ENCODE measurements at places on chromosomes 6 and 20.

DNA sequence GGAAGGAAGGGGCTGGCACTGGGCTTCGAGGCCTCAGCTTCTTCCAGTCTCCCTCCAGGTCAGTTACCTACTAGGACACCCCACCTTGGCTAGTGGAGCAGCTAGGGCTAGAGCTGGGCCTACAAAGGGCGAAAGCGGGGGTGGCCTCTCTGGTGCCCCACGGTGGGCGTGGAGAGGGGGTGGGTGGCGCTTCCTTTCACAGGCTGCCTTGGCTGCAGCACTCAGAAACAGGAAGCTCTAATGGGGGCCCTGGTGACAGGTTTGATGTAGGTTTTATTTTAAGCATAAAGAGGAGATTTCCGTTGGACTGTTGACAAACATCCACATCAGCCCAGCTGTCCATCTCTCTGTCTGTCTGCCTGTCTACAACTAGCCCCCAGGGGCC lies 13.4 kb downstream of the FAM110A start:
- DNase-seq = no peak

GRCh38 chr20:46013829-46014516 lies 5.3 kb downstream of the MMP9 start:
- no peak for DNase-seq

GRCh38 chr6:22308939-22309338 lies 12.1 kb upstream of the PRL start:
- DNase-seq = no peak

DNA sequence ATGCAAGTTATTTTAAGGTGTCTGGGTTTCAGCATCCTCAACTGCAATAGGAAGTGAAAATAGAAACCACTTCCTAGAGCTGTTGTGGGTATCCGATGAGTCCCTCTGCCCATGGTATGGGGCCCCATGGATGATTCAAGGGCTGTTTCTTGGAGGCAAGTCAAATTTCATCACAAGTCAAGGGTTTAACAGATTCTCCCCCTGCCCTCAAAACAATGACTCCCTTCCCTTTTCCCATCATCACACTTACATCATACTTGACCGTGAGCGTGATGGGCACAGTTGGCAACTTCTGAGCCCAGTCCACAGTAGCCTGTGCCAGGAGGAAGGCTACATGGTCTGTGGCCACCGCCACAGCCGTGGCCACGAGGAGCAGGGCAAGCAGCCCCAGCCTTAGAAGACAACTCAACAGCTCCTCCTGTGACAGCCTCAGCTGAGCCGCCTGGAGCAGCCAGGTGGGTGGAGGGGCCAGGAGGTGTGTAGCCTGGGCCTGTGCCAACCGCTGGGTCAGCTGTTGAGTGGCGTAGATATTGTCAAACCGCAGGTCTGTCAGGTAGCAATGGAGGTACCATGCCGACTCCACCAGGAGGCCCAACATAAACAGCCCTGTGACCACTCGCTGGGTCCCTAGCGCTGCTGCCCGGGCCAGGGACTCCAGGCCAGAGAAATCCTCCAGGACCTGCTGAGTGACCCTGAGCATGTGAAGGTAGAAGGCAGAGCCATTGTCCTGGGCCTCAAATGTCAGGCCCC lies 5.2 kb downstream of the OCSTAMP start:
- DNase-seq = no peak

GRCh38 chr6:162651505-162651904 lies 76.1 kb downstream of the PRKN start:
- no peak for DNase-seq

DNA sequence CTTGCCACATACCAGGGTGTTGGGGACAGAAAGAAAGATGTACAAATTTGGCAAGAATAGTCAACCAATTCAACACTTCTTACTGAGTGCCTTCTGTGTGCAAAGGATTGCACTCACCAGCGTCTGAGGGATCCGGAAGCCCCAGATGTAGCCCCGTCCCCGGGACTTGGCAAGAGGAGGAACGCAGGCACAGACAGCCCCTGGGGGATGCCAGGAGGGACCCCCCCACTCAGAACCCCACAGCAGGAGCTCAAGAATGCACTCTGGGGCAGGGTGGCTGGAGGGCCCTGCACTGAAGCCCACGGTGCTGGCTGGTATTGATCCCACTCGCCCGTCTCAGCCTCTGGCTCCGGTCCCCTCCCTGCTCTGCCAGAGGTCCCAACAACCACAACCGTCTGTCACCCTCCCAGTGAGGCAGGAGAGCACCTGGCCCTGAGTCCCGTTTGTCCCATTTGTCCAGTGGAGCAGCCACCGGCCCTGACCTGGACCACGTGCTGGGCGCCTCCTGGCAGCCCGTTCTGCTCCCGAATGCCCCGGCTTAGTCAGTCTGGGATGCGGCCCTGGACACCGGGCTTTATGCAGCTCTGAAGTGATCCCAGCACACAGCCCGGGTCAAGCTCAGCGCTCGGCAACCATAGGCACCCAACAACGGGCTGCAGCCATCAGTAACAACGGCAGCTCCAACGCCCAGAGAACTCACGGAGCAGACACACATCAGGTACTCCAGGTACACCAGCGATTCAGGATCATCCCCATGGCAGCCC lies 128.7 kb downstream of the DLL1 start:
- DNase-seq = no peak

DNA sequence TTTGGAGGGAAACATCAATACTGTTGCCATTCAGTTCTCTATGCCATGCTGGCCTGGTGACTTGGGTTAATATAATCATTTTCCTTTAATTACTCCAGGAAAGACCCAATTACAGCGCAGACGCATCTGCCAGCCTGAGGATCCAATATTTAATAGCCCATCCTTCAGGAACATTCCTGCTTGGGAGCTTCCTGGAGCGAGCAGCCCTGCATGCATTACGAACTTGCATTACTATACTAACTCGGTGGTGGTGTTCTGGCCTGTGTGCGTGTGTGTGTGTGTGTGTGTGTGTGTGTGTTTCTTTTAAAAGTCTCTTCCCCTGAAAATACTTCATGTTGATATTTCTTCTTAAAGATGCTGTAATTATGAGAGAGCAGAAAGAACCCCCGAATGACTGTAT lies 26.5 kb downstream of the PMEPA1 start:
- no peak for DNase-seq

GRCh38 chr6:76914737-76915136 lies 548.6 kb downstream of the HTR1B start:
- no peak for DNase-seq

DNA sequence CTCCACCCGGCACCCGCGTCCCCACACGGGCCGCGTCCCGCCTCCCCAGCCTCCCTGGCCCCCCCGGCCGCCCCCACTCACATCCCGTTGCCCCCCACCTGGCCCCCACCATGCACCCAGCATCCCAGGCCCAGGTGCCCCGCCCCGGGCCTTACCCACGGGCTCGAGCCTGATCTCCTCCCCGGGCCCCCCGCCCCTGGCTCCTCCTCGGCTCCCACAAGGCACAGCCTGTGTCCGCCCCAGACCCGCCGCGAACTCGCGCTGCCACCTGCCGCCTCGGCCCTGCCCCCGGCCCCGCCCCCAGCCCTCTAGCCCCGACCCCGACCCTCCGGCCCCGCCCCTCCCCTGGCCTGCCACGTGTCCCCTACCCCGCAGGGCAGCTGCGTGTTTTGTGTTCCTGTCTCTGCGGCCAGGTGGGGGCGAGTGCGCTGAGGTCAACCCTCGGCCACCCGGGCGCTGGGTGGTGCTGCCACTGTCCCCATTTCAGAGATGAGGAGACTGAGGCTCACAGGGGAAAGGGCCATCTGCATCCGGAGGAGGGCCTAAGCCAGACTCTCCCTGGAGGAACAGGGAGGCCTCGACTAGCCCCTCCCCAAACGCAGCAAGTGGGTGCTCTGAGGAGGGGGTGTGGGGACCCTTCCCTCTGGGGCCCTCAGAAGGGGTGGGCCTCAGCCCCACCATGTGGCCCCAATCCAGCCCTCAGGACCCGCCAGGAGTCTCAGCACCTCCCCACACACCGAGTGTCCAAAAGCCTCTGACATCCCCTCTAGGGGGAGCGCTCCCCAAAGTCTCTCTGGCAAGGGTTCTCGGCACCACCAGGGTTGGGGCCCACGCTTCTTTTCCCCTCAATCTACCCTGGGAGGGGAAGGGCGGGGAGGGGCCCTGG lies 99.8 kb downstream of the TAF4 start:
- DNase-seq = peak; percentile 77

- DNase-seq = no peak
These were observed 640 bp downstream of the SAYSD1 start for GRCh38 chr6:39114388-39114703.

DNA sequence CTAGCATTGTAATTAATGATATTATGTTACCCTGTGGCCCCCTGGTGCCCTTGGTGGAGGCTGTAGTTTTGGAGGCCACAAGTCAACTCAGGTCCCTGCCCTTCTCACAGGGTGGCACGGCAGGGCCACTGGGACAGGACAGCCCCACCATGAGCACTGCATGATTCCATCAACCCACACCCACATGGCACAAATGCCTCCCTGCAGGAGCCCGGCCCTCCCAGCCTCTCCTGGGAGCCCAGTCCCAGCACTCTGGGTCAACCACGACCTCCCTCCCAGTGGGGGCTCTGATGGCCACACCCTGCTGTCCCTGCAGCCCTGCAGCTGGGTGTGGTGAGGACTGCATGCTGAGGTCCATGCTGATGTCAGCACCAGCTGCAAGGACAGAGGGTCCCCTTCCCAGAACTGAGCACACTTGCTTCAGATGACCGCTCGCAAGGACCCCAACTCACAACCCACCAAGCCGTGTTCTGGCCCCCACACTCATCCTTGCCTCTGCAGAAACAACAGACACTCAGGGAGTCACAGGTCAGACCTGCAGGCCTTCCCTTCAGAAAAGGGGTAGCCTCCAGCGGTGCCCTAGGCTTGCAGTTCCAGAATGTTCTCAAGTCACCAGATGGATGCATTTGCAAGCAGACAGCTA lies 15.7 kb upstream of the CST7 start:
- DNase-seq = peak; percentile 20

DNA sequence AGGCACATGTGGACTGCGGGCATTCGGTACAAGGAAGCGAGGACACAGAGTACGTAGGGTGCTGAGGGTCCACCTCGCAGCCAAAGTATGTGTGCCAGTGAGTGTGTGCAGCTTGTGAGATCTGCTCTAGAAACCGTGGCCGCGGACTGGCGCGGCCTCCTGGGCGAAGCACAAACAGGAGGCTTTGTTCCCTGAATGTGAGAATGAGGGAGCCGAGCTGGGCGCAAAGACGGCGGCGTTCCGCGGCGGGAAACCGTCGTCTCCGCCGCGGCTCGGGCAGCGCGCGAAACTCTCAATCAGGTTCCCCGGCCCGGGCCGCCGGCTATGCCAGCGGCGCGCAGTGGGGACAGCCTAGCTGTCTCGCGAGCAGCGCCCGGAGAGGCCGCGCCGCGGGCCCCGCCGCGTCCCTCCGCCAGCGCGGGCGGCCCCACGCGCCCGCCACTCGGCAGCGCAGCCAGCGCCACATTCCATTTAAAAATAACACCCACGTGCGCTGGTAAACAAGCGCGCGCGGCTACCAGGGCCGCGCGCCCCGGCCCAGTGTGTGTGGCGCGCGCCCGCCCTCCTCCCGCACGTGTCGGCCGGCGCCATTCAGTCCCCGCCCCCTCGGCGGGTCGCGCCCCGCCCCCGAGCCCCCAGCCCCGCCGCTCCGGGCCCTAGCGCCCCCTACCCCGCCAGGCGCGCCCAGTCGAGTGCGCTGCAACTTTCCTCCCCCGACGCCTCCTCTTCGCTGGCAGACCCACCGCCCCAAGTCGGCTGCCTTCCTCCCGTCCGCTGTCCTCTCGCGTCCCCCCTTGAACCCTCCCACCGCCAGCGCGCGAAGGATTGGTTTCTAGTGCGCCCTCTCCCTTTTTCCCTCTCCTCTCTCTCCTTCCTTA lies 3.0 kb upstream of the FOXO3 start:
- no peak for DNase-seq

DNA sequence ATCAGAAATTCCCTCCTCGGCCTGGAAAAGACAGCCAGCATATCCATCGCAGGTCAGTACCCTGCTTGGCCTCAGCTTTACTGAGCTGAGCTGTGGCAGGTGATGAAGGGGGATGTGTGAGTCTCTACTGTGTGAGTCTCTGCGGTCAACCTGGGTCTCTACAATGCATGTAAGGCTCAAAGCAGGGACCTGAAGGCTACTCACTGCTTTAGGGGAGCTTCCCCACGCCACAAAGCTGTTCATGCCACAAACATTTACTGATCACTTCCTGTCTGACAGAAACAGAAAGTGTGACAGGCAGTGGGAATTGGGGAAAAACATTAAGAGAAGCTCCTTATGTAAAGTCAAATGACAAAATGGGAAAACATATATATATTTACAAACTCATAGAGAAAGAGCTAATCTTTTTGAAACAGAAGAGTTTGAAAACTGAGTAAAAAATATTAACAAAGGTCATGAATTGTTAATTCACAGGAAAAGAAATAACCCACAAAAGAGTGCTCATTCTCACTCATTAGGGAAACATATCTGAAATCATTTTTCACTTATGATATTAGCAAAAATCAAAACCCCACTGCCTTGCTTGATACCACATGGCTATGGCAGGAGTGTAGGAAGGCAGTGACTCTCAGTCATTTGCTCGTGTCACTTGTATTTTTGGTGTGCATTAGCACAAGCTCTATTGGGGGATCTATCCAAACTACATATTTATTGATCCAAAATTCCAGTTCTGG lies 5.8 kb downstream of the BTN3A3 start:
- DNase-seq = no peak

DNA sequence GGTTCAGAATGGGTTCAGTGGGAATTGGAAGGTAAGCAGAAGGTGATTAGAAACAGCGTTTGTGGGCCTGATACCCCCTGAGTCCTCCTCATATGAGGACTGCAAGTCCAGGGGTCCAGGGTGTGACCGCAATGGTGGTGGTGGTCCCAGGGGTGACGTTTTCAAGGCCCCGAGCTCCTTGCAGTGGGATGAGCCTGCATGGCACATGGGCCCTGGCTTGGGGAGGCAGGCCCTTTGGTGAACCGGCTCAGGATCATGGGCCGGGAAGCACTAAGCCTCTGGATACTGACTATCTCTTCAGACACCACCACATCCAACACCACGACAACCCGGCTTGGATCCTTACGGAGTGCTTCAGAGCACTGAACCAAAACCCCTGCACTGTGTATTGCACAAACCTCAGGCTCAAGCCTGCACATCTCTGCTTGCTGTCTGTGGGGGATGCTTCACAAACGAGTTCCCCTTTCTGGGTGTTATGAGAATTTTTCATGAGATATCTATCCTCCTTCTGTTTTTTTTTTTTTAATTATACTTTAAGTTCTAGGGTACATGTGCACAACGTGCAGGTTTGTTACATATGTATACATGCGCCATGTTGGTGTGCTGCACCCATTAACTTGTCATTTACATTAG lies 67.9 kb downstream of the STK35 start:
- DNase-seq = no peak

DNA sequence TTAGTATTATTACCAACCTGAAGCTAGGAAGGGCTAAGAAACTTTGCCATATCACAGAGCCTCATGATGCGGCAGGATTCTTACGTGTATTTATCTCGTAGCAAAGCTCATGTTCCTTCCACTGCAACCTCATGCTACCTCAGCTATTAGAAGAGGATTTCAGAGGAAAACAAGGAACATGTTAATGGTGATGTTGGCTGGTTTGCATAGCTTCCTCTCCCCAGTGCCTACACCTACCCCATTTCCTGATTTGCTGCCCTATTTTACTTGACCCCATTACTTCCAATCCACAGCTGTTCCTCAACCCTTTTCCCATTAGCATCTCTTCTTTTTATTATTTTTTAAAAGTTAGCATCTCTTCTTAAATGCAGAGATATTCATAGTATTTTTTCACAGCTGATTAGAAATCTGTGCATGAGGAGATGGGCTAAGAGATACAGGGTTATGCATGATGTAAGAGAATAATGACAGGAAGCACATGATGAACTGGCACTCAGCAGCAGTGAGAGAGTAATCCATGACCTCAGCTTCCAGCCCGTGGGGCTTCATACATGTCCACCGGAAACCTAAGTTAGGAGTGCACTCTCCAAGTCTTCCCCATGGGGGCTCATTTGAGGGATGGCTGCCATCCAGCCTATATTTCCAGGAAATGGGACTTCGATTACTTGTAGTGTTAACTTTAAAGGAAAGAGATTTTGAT lies 106.1 kb upstream of the ASF1A start:
- DNase-seq = no peak
